ENCODE measurements at places on chromosomes 3 and 15.

- DNase-seq: peak; percentile 94
Observed at GRCh38 chr3:197298341-197298944, at the start of gene DLG1. Gene DLG1 (minus strand): TSS chr3:197298612. CDS start chr3:197297204, 1,408 bp downstream.

DNA sequence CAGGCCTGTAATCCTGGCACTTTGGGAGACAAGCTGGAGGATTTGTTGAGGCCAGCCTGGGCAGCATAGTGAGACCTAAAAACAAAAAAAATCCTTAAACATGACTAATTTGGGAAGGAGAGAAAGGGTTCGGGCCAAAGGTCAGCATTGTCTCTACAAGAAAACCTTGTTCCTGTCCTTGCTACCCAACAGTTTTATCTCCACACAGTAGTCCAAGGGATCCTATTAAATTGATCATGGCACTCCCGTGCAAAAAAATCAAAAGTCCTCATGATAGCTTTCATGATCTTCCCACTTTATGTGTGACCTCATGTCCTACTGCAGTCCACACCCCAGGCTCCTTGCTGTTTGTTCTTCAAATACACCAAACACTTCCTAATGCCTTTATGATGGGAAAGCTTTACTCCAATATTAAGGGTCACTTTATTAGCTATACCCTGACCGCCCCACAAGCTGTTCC is 4.2 kb downstream of the RPL15 start:
- DNase-seq: peak; percentile 33

GRCh38 chr3:160977773-160978172 is 127.4 kb downstream of the B3GALNT1 start:
- DNase-seq: no peak

- DNase-seq: peak; percentile 77
Observed at GRCh38 chr3:194130188-194130587, 5.8 kb upstream of the HES1 start.

GRCh38 chr15:27725731-27726130 is 373.4 kb downstream of the OCA2 start:
- DNase-seq: no peak
